ENCODE measurements at places on chromosomes 5 and 9.
A peak's percentile ranks its signal among the peaks of the same experiment; 100 is the strongest.

DNA sequence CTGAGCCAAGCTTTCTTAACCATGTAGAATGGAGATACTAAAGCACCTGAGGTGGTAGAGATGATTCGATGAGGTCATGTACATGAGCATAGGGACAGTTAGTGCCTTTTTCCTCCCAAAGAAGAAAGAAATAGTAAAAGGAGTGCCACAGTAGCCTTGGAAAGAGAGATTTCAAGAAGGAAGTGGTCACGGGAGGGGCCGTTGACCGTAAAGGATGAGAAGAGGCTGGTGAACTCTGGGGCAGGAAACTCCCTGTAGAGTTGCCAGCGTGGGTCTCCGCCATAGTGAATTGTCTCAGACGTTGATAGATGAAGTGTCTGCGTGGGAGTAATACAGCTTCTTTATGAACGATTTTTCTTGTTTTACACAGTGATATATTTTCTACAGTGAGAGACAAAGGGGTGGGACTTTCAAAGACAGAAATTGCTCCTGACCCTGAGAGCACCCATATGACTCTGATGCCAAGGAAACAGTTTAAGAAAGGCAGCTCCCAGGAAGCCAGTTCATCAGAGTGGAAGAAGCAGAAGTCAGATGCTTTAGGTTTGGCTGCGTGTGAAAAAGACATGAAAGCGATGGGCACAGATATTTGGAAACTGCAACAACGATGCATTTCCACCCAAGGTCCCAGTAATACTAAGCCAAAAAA lies 41.3 kb downstream of the UGCG start:
- peak; percentile 40 for DNase-seq

DNA sequence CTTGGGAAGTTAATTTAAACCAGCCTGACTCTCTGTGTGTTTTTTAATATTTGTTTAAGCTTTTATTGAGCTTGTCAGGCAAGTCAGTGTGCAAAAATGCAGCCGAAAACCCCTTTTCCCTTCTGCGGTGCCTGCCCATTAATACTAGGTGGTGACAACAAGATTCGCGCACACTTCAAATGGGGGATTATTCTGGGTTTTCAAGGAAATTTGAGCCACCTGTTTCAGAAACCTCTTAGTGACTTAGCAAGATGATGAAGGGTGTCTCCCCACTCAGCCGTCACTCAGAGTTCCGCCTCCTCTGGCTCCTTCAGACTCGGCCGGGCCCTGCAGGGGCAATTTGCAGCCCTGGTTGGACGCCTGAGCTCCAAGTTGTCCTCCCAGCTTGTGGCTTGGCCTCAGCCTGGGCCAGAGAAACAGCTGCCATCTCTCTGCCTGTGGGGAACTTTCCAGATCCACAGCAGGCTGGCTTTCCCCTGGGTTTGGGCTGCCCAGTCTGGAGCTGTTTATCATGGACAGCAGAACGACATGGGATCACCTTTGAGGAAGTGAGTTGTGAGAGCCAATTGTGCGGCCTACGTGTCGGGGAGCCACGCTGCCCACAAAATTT lies 75.9 kb downstream of the SPRY4 start:
- DNase-seq: no peak

DNA sequence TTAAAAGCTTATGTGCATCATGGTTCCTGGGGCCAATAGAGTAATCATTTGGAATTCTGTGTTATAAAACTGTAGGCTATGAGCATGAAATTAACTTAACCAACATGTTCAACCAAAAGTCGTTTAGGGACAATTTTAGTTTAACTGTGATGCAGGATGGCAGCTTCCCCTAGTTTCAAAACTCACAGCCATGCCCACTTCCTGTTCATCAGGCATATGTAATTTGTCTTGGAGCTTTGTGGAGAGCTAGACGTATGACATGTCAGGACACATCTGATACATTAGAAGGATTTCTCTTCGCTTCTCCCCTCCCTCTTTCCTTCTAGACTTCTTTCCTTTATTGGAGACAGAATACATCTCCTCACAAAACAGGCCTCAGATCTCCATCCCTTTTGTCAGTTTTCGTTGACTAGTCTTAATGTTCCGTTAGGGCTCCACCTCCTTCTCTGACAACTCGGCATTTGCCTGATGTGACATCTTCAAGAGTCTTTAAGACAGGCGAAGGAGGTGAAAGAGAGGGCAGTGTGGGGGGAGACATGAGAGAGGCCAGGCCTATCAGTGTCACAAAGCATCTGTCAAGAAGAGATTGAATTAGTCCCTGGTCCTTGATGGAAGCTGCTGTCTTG lies 176.0 kb downstream of the MSX2 start:
- DNase-seq: no peak

DNA sequence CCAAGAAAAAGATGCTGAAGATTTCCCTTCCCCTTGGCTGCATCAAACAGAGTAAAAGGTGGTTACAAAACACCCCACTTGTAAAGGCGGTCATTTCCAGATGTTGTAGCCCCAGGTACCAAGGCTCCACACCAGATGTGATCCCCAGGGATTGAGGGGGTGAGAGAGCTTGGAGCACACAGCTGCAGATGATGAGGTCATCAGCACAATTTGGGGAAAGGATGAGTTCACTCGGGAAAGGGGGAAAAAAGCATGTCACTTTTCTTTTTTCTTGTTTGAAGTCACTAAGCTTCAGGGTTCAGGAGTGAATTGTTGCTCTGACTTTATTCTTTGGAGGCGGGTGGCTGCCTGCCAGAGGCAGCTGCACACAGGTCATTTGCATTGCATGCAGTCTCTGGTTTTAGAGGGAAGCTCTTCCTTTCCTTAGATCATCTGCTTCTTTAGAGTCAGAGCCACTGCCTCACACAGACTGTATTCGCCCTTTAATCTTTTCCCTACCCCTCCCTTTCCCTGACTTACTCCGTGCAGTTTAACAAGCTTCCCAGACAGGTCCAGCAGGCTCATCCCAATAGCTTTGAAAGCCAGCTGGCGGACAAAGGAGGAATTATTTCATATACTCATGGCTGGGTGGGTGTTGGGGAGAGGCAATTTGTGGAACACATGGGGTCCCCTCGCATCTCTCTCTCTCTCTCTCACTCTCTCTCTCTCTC lies 409.3 kb upstream of the SLC24A2 start:
- no peak for DNase-seq

DNA sequence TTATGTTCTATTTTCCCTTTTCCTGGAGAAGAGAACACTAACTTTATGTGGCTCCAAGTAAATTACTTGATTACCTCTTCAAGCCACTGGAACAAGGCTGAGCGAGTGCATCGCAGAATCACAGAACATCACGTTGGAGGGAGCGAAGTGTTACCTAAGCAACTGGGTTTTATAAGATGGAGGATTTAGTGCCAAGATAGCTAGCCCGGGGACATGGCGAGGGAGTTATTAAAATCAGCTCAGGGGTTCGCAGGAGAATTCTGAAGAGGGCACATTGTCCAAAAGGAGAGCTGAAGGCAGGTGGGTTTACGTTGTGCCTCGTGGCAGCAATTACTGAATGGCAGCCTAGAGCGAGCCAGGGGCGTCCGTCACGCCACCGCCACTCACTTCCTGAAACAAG lies 563.2 kb upstream of the ADAMTS16 start:
- no peak for DNase-seq

DNA sequence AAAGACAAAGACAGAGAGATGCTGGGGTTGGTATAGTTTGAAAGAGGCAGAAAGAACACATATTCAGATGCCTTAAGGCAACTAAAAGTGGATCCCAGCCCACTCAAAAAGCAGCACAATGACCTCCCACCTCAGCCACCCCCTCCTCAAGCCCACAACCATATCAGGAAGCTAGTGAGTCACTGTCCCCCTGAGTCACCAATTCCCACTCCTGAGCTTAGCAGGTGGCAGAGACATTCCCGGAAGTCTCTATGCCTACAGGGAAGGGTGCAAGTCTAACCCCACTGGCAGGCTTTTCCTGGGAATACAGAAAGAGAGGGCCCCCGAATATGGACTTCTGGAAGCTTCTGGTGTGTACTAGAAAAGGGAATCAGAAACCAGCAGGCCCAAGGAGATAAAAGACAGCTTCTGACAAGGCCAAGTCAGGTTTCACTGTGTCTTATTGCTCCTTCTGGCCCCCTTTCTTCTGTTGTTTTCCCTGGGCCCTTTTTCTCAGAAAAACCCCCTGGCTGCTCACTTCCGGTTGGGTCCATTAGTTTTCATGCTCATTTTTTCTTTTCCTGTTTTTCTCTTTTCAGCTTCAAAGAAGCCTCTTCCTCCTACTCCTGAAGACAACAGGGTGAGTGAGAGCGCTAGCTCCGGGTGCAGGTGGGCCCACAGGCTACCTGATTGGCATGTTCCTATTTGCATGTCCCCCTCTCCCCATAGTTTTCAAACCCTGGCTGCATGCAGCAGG lies 36.8 kb downstream of the ITK start:
- no peak for DNase-seq
